Eye (tissue), 1 donor: ENCODE measurements at places on chromosomes 3 and 15.

- DNase-seq: peak; percentile 58
These were observed 1.1 kb upstream of the CSRNP1 start for GRCh38 chr3:39154280-39155021.

DNA sequence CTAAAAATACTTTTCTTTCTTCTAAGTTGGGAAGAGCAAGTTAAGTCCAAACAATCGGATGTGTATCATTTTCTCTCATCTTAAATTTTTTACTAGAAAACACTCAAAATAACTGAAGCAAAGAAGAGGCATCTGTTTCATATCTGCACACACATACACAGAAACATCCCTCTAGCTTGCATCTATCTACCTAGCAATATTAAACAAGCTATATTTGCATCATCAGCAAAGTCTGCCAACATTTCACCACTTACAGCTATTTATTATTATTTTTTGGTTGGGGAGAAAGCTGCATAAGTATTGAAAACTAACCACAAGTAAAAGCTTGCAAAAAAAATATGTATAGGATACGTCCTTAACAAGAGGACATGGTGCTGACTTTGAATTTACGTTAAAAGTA, 1.9 kb downstream of the GOLIM4 start:
- DNase-seq: no peak

GRCh38 chr3:112984485-112984884, 6.3 kb upstream of the GTPBP8 start:
- DNase-seq: no peak

DNA sequence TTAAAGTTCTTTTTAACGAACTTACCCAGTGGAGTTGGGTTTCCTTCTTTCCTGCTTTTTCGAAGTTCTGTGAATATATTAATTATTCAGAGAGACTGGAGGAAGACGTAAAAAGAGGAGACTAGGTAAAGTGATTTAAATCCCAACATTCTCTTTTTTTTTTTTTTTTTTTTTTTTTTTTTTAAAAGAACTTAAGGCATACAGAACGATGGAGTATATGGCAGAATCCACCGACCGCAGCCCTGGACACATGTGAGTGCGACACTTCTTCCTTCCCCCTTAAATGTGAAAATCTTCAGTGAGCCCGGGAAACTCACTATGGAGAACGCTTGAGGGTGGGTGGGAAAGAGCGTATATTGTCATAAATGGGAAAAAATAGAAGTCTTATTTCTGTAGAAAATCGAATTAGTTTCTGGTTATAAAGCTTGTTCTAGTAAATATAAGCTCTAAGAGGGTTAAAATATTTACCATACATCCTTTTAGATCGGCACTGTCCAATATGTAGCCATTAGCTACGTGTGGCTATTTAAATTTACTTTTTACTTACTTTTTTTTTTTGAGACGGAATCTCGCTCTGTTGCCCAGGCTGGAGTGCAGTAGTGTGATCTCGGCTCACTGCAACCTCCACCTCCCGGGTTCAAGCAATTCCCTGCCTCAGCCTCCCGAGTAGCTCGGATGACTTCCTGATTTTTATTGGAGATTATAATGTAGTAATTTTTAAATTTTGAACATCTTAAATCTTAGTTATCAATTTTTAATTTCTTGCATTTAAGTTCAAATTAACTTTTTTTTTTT, 892 bp downstream of the NMD3 start:
- peak; percentile 80 for DNase-seq

GRCh38 chr15:77564938-77565337, 67.8 kb downstream of the LINGO1 start:
- peak; percentile 71 for DNase-seq

DNA sequence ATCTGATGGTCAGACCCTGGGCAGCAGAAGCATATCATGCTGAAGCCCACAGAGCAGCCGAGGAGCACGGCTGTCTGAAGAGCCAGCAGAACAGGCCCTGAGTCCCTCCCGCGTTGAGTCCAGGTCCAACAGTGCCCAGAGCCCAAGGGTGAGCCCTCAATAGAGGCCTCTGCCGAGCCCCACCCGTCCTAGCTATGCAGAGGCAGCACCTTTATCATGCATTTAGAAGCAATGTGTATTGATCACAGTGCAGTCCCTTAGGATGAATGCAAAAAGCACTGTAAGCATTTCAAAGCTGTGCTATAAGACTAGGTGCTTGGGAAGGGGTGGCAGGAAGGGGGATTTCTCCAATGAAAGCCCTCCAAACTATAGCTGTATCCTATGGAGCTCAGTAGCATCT, 208.5 kb downstream of the GABRB3 start:
- no peak for DNase-seq

DNA sequence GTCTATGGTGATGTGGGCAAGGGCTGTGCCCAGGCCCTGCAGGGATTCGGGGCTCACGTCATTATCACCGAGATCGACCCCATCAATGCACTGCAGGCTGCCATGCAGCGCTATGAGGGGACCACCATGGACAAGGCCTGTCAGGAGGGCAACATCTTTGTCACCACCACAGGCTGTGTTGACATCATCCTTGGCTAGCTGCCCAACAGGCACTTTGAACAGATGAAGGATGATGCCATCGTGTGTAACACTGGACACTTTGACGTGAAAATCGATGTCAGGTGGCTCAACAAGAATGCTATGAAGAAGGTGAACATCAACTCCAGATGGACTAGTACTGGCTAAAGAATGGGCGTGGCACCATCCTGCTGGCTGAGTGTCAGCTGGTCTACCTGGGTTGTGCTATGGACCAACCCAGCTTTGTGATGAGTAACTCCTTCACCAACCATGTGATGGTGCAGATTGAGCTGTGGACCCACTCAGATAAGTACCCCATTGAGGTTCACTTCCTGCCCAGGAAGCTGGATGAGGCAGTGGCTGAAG, 6.1 kb upstream of the USP8 start:
- DNase-seq: no peak

GRCh38 chr3:85603378-85603777, 644.6 kb downstream of the CADM2 start:
- DNase-seq: no peak

DNA sequence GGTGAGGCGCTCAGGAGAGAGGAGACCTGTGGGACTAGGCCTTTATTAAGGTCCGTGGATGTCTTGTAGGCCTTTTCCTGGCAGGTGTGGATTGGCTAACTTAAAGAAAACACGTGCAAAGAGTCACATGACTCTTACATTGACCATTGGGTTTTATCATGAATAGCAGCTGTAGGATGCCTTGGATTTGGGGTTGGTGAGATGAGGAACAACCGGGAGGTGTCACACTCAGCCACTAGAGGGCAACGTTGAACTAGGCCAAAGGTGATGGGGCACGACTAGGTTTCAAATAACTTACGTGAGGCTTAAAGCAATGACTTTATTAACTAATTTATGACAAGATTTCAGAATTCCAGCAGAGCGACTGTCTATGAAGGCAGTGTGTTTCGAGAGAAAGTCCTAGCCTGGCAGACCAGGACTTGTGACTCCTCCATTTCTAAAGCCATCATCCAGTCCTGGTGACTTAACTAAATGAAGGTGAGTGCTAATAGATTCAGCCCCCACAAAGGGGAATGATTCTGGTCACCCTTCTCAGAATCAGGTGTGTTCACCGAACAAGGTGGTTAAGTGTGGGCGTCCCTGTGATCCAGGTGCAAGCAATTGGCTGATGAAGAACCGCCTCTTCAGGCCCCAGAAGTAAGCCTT, 345.6 kb downstream of the MCTP2 start:
- no peak for DNase-seq

- no peak for DNase-seq
These were observed 289.7 kb downstream of the RPLP1 start for GRCh38 chr15:69742361-69742760.

DNA sequence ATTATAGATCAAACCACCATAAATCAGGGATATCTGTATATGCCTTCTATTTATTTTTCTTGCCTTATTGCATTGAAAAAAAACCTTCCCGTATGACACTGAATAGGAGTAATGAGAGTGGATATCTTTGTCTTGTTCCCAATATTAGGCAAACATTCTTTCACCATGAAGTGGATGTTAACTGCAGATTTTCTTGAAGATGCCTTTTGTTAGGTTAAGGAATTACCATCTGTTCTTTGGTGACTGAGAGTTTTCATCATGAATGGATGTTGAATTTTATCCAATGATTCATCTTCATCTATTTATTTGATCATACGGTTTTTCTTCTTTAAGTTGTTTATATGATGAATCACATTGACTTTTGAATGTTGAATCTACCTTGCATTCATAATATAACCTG, 47.1 kb upstream of the MECOM start:
- no peak for DNase-seq

DNA sequence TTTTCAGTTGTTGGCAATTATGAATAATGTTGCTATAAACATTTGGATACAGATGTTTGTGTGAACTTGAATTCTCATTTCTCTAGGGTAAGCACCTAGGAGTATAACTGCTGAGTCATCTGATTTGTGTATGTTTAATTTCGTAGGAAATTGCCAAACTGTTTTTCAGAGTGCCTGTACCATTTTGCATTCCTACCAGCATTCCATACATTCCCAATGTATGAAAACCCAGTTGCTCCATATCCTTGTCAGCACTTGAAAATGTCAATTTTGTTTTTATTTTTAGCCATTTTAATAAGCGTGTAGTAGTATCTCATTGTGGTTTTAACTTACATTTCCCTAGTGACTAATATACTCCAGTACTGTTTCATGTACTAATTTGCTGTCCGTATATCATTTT, 98.5 kb upstream of the TSC22D2 start:
- DNase-seq: no peak

- DNase-seq: no peak
These were observed 212.1 kb downstream of the ATP8B4 start for GRCh38 chr15:49906966-49907365.

- DNase-seq: no peak
These were observed 93.1 kb upstream of the SKOR1 start for GRCh38 chr15:67732164-67732563.

DNA sequence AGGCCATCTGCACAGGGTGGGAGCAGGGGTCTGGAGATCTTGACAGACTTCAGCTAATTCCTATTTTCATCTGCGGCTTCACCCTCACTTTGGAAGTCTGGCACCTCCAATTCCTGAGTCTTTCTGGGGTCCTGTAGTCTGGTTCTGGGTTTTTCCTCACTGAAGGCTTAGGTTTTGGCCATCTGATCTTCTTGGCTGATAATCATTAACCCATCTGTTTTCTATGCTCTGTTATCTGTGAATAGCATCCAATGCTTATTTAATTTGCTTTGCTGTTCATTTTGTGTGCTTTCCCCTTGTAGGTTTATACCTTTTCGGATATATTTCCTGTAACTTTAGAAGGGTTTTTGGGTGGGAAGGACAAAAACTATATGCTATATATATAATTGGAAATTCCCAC, 17.6 kb downstream of the TATDN2 start:
- no peak for DNase-seq

- peak; percentile 48 for DNase-seq
These were observed 60.9 kb upstream of the TJP1 start for GRCh38 chr15:29883126-29883525.

- DNase-seq: no peak
These were observed 25.9 kb downstream of the EXOG start for GRCh38 chr3:38522002-38522401.

GRCh38 chr3:10187944-10188343, 23.2 kb downstream of the IRAK2 start:
- no peak for DNase-seq

- no peak for DNase-seq
These were observed 213.9 kb downstream of the TP63 start for GRCh38 chr3:189845069-189845468.

DNA sequence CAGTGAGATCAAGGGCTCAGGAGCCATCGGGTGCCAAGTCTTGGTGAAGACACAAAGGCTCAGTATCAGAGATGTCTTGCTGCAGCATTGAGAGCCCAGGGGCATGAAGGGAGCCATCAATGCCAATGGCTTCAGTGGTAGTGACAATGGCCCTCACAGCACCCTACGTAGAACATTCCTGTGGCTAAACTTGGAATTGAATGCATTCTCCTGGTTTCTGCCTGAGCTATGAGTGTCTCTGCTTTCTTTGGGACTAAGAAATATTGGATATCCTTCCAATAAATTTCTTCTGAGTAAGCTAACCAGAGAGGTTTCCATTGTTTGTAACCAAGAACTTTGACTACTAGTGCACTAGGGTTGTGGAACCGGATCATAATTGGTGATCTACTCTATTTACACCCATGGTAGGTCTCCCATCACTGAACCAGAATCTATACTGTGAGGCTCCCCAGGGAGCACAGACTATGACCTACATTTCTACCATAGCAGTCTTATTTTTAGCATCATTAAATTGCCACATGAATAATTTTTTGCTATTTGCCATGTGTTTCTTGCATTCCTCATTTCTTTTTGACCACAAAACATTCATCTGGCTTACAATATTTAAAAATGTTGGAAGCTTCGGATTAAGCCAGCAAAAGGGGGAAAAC, 31.6 kb upstream of the PDZRN3 start:
- DNase-seq: peak; percentile 38

DNA sequence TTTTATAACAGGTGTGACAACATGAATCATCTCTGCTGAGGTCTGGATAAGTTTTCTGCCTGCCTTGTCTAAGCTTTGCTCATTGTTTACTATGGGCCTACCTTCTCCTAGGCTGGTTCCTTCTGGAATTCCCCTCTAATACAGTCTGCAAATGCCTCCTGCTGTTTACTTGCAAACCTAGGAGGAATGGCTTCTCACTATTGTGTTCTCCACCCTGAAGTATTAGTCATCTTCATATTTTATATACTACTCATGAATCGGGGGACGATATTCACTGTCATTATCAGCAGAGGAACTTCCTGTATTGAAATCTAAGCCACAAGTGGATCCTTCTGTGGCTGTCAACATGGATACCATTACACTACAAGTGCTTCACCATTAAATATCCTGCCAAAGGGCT, 154.8 kb downstream of the PLCL2 start:
- DNase-seq: no peak

GRCh38 chr3:33318710-33319380, 41.6 kb downstream of the FBXL2 start:
- DNase-seq: no peak
